ENCODE measurements at places on chromosomes 3 and 15.

DNA sequence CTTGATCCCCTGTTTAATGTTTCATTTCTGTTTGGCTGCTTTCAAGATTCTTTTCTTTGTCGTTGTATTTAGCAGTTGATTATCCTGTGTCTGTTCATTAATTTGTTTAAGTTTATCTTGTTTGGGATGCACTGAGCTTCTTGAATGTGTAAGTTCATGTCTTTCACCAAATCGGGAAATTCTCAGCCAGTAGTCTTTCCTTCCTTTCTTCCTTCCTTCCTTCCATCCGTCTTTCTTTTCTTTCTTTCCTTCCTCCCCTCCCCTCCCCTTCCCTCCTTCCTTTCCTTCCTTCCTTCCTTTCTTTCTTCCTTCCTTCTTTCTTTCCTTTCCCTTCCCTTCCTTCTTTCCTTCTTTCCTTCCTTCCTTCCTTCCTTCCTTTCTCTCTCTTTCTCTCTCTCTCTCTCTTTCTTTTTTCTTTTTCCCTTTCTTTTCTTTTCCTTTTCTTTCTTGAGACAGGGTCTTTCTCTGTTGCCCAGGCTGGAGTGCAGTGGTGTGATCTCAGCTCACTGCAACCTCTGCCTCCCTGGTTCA lies 35.5 kb upstream of the KLF13 start:
- no peak for DNase-seq

- DNase-seq, result no peak
These were observed 33.3 kb downstream of the EMC4 start for GRCh38 chr15:34258151-34258550.

DNA sequence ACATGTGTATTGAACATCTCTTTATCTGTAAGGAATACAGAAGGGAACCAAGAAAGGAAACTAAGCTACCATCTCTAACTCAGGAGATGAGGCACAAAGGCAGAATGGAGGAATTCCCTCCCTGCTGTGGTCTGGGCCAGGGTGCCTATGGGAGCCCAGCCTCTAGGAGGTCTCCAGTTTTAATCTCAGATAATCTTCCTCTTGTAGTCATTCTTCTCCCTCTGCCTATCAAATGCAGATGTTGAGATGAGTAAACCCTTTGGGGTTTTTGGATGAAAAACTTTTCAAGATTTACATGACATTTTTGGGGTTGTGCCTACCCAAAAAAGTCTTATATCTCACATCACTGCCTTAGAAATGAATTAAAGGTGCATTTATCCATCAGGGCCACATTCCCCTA lies 23.3 kb downstream of the SCG5 start:
- DNase-seq, result no peak

DNA sequence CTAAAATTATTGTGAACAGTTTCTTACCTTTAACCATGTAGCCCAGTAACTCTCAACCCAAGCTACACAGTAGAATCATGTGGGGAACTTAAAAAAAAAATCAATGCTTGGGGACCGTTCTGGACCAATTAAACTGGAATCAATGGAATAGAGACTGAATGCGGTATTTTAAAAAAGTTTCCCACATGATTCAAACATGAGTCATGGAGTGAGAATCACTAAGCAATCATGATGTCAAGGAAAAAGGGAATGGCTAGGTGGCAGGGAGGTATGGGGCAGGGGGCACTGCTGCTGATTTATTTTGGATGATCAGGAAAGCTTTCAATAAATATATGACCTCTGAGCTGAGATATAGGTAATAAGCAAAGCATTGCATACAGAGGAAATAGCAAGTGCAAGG lies 250.5 kb upstream of the RORA start:
- DNase-seq, result no peak

DNA sequence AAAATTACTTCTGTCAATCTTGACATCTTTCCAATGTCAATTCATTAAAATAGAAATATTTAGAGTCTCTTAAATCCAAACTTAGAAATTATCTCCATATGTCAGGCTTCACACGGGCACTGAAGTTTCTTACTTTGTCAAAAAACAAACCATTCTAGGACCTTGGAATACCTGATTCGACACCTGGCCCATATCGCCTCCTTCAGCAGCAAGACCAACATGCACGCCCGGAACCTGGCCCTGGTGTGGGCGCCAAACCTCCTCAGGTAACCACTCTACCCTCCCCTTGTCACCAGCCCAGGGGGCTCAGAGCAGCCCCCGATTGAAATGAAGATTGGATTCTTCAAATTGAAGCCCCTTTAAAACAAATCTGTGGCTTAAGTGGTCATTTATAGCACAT lies 81.3 kb downstream of the TMEM39A start:
- DNase-seq, result no peak

DNA sequence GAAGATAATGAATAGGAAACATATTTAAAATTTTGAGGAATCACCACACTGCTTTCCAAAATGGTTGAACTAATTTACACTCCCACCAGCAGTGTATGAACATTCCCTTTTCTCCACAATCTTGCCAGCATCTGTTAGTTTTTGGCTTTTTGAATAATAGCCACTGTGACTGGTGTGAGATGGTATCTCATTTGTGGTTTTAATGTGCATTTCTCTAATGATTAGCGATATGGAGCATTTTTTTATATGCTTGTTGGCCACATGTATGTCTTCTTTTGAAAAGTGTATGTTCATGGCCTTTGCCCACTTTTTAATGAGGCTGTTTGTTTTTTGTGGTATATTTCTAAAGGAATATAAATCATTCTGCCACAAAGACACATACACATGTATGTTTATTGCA lies 166.3 kb downstream of the NECTIN3 start:
- no peak for DNase-seq

GRCh38 chr3:125389282-125389681 lies 14.2 kb upstream of the ZNF148 start:
- DNase-seq, result no peak

- DNase-seq, result no peak
These were observed 363.8 kb upstream of the NAALADL2 start for GRCh38 chr3:174495311-174495710.

GRCh38 chr15:43905755-43906154 lies 79.0 kb downstream of the WDR76 start:
- DNase-seq, result no peak

DNA sequence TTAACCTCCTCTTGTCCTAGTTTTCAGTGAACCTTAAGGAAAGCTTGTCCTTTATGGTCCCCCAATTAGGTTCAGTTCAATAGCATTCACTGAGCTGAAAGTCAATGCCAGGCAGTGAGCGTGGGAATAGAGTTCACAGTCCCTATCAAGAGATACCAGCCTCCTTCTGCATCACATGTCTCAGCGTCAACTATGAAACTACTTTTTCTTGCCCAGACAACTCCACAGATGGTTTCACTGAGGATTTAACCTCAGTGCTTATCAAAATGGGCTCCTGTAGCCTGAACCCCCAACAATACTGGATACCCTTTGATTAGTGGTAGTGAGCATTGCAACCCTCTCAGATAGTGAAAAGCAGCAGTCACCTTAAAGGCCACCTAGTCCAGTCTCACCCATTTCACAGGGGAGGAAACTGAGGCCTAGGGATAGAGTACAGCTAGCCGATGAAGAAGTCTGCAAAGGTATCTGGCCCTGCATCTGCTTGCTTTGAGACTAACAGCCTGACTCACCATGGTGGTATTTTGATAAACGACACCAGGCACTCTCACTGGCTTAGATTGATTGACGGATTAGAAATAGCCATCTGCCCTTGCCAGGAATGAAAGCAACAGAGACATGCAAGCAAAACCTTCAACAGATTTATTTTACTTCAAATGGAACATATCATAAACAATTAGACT lies 1.6 kb upstream of the UBA3 start:
- no peak for DNase-seq

DNA sequence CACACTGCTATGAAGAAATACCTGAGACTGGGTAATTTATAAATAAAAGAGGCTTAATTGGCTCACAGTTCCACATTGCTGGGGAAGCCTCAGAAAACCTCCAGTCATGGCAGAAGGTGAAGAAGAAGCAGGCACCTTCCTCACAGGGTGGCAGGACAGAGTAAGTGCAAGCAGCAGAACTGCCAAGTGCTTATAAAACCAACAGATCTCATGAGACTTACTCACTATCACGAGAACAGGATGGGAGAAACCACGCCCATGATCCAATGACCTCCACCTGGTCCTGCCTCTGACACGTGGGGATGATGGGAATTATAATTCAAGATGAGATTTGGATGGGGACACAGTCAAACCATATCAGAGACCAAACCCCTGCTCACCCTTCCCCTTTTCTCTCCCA lies 75.0 kb downstream of the TRIM69 start:
- DNase-seq, result no peak

DNA sequence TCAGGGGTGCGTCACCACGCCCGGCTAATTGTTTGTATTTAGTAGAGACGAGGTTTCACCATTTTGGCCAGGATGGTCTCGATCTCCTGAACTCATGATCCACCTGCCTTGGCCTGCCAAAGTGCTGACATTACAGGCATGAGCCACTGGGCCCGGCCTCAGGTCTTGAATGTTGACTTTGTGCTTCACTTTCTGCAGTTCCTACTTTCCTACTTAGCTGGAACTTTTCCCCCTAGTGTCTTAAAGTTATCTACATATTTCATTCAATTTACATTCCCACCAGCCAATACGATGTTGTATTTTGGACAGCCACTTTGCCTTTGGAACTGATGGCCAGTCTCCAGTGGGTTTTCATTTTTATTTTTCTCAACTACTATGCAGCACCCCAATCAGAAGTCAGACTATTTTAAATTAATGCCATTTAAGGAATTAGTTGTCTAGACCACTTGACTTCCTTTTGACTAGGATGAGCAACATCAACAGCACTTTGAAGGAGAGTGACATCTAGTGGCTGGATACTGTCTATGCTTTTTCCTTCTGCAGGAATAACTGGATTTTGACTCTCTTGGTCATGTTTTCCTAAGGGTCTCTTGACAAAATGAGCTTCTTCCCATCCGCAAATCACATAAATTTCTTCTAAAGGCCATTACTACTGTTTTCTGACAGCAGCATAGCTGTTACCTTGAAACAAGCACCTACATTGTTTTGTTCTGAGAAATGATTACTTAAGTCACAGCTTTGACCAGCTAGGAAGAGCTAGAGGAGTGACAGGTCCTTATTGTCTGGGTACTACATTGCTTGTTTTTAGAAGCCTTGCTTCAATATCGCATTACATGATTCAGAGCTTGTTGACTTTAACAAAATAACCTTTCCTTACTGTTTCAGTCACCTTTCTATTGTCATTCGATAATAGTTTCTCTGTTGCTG lies 140.2 kb downstream of the ITPR1 start:
- DNase-seq, result no peak

- DNase-seq, result no peak
These were observed 674.2 kb downstream of the TBL1XR1 start for GRCh38 chr3:176523114-176523513.

GRCh38 chr3:194522579-194523046 lies 35.8 kb upstream of the ATP13A3 start:
- DNase-seq, result no peak

GRCh38 chr3:142999881-143000280 lies 1.5 kb upstream of the U2SURP start:
- no peak for DNase-seq

DNA sequence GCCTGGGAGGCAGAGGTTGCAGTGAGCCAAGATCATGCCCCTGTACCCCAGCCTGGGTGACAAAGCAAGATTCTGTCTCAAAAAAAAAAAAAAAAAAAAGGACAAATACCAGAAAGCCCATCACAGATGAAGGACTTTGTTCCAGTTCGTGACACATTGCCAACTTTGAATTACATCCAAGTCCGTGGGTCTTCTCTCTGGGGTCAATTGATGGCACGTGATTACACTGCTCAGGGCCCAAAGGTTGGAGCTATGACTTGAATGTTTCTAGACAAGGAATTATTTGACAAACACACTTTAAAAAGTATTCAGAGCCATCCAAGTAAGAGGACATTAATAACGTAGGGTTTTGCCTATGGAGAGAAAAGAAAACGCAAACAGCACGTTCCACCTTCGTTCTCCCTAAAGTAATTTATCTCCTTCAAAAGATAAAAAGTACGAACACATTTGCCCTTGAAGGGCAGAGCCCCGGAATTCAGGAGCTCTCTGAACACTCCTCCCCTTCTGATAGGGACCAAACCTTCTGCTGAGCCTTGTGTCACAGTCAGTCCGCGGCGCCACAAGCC lies 31.3 kb upstream of the ST3GAL6 start:
- DNase-seq, result no peak

DNA sequence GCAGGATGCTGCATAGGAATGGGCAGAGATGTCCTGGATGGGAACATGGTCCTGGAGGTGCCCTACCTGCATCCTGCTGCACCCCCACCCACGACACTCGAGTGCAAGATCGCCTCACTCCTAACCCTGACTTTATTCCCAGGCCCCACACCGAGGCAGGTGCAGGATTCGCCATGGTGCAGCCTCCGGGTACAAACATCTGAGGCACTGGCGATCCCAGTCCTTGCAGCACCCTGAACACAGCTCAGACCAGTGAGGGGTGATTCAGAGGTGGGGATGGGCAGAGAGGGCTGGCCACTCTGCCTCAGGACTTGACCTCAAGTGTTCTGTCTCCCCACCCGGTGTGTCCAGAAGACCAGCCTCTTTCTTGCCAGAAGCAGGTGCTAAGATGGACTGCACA lies 49.1 kb downstream of the KLF13 start:
- DNase-seq, result no peak

DNA sequence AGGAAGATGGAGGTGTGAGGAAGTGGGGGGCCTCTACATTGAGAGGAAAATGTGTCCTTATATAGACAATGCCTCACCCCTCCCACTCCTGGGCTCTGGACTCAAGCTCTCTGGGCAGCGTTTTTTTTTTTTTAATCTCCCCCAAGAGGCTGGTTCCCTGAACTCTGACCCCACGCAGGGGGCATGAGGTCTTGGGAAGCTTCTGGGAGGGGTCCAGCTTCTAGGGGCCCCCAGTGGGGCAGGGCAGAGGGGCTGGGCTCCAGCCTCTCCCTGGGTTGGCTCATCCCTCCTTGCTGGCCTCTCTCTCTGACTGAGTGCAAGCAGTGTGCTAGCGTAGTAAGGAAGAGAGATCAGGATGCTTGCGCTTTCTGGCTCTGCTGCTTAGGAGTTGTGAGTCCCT lies 101.4 kb upstream of the HACD2 start:
- no peak for DNase-seq

GRCh38 chr15:38620851-38621594 lies 56.4 kb upstream of the RASGRP1 start:
- no peak for DNase-seq

DNA sequence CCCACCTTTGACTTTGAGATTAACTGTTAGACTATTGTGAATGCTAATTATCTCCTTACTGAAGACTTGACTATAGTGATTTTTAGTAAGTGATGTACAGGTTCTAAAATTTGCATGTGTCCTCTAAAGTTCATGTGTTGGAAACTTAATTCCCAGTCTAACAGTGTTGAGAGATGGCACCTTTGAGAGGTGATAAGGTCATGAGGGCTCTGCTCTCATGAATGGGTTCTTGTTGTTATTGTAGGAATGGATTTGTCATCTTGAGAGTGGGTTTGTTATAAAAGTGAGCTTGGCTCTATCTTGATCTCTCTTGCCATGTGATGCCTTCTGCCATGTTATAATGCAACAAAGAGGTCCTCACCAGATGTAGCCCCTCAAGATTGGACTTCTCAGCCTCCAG lies 18.9 kb upstream of the LMOD3 start:
- no peak for DNase-seq

GRCh38 chr3:31132132-31132769 lies 237.8 kb upstream of the GADL1 start:
- DNase-seq, result no peak

- no peak for DNase-seq
These were observed 307.0 kb upstream of the THBS1 start for GRCh38 chr15:39273717-39274411.

- DNase-seq, result no peak
These were observed 124.8 kb downstream of the EEFSEC start for GRCh38 chr3:128278130-128278529.

All from T1000 (cell line).